Stimulated activated CD4-positive, alpha-beta T cell treated with anti-CD3 and anti-CD28 coated beads, TNF-alpha, amount 100 ng/mL, for 4 hours (primary cell): ENCODE measurements at places on chromosomes 5 and 9.

GRCh38 chr5:149379177-149379761 is at the start of gene IL17B:
Gene IL17B, minus strand, starts transcription at chr5:149379292. Its CDS starts 67 bp downstream, at chr5:149379225.
- DNase-seq = no peak

- no peak for DNase-seq
Observed at GRCh38 chr5:190366-191035, 794 bp upstream of the LRRC14B start.

DNA sequence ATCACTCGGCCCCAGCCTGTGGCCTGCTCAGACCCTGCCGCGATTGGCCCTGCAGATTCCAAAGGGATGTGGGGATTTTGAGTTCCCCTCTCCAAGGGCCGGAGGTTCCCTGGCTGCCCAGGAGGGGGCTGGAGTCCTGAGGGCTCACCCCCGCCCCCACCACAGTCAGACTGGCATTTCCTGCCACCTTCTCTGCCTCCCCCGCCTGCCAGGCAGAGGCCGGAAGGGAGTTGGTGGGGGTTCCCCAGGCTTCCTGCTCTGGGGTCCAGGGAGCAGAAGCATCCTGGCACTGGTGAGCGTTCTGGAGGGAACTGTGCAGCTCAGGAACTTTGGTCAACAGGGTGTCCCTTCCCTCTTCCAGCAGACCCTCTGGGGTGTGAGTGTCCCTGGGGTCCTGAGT is 70.6 kb downstream of the RXRA start:
- DNase-seq = peak; percentile 40

DNA sequence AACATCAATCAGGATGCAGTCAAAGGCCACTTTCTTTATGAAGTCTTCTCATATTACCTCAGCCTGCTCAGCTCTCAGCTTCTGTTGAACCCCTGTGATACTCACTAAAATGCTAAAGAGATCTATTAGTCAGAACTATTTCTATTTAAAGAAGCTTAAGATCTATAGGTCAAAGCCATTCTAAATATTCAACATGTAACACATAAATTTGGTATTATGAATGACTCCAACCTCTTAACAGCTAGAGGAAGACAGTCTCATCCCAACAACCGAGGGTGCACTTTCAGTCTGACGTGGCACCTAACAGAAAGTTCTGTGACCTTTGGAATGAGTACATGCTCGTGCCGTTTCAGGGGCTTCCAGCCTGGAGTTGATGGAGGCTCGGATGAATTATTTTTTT is 301.5 kb upstream of the VLDLR start:
- no peak for DNase-seq

DNA sequence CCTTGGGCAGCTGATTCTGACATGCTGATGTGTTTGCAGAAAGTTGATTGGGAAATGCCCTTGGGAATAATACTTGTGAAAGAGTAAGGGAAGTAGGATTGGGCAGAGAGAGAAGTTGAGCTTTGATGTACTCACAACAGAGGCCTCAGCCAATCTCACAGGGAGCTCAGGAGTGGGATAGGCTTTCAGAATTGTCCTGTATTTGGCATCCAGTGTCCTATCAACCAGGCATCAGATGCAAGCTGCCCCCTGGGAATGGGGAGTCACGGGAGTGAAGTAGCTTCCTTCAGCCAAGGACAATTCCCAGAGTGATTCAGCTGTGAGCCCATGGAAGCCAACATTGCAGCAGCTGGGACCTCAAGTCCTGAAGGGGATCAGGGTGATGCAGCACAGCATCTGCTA is 39.6 kb downstream of the DMAC1 start:
- no peak for DNase-seq

DNA sequence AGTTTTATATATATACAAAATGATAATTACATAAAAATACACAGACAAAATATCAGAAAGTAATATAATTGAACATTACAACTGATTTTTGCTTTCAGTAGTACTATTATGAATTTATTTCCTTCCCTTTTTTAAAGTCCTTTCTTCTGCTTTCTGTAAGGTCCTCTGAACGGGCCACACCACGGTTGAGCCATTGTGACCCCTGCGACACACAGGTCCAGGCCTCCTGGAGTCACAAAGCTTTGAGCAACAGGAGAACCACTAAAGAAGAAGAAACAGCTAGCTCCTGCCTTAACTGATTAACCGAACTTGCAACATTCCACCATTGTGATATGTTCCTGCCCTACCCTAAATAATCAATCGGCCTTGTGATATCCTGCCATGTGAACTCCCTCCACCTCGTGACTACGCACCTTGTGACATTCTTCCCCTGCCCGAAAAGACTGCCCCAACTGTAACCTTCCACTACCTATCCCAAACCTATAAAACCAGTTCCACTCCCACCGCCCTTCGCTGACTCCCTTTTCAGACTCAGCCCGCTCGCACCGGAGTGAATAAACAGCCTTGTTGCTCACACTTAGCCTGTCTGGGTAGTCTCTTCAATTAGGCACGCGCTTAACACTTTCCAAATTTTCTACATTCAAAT is 375.0 kb upstream of the RFX3 start:
- DNase-seq = no peak

- DNase-seq = no peak
Observed at GRCh38 chr5:136703706-136704105, 338.4 kb upstream of the TRPC7 start.

DNA sequence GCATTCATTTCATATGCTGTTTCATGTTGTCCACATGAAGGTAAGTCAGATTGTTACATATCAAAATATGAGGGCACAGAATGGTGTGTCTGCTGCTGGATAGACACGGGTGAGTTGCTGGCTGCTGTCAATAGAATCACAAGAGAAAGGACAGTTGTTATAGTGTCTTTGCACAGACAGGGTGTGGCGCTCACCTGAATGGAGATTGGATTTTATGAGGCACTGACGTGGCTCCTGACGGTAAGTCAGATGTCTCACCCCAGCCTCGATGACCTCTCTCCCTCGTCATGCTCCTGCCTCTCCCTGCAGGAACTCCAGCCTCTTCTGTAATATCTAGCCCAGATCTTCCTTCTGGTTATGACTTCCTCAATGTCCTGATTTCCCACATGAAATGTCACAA is 75.4 kb upstream of the SELENOP start:
- no peak for DNase-seq

- DNase-seq = no peak
Observed at GRCh38 chr9:136275655-136276429, 28.1 kb downstream of the CCDC187 start.

DNA sequence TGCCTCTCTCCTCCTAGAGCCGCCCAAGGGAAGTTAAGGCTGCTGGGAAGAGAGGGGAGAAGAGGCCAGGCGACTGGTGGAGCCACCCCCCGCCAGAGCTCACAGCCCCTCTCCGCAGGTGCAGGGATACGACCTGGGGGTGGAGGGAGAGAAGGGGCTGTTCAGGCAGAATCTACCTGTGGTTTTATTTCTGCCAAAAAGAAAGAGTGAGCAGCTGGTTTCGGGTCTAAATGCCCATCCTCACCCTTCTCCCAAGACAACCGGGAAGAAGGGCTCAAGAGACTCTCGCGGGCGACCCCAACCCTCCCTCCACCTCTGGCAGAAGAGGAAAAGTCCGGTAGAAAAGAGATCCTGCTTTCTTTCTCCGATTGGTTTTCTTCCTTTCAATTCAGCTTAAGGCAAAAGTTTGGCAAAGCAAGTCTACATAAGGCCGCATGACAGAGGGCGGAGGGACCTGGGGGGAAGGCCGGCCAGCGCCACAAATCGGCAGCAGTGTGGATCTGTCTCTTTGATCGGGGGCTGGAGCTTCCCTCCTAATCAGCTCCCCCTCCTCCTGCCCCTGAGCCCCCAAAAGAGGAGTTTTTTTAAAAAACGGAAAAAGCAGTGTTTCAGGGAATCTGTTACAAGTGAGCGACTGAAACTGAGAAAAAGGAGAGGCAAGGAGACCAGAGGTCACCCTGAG is 16.3 kb downstream of the FAM78A start:
- no peak for DNase-seq

DNA sequence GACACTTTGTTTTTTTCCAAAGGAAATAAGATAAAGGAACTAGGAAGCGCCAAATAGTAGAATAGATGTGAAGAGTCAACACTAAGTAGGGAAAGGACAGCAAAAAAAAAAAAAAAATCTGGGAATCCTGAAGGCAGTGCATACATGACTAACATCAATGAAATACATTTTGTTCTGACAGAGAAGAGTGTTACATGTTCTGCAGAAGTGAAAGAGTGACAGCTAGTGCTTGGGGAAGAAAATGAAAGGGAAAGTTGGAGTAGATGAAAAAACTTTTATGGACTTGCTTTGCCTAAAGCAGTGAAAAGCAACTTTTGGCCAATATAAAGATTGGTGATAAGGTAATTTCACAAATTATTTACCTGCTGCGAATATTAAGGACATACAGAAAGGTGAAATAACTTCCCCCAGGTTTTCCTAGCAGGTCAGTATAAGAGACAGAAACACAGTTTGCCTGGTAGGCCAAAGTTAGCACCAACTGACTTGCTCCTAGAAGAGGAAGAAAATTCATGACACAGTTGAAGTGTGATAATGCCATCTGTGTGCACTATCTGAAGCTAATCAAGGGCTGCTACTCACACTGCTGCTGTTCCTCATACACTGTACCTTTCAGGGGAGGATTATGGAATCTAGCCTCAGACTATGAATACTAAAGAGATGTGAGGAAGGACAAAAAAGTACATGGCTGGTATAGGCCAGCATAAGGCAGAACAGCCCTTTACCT is 38.6 kb downstream of the RANBP6 start:
- no peak for DNase-seq

- DNase-seq = no peak
Observed at GRCh38 chr5:56938858-56939257, 13.1 kb downstream of the MIER3 start.

DNA sequence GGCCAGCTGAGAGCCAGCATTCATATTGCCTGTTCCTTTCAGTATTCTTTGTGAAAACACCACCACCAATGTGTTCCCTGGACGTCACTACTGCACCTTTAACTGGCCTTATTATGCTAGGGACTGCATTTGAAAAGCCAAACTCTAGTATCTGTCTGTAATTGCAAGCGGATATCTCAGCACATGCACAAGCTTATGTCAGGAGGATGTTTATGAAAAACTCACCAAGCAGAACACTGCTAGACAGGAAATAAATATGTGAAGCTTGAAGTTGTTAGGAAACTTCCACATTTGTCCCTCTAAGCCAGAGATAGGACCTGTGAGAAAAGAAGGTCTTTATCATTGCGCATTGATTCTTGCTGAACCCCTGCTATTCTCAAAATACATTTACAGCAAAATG is 135.4 kb upstream of the CCDC152 start:
- no peak for DNase-seq

DNA sequence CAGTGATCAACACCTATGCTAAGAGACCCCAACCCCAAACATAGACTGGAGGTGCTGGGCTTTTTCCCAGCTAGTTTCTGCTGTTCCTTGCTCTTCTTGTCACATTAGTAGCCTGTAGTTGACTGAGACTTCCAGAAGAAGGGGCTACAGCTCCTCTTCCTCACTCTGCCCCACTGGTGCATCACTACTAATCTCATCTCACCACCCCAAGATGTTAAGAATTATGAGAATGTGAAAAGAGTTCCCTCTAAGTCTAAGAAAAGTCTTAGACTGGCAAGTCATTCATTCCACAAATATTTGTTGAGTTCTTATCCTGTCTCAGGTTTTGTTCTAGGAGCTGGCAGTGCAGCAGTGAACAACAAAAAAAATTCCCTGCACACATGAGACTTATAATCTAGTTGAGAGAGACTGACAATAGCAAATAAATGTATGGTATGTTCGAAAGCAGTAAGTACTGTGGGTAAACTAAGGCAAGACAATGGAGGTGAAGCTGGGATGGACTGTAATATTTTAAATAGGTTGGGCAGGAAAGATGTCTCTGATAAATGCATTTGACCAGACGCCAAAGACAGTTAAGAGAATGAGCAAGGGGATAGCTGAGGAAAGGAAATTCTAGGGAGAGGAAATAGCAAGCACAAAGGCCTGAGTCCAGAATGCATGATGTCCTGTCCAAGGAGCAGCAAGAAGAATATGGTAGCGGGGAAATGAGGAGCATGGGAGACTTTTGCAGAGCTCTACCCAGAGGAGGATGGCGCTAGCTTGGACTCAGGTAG is 92.3 kb downstream of the PTCD2 start:
- no peak for DNase-seq

DNA sequence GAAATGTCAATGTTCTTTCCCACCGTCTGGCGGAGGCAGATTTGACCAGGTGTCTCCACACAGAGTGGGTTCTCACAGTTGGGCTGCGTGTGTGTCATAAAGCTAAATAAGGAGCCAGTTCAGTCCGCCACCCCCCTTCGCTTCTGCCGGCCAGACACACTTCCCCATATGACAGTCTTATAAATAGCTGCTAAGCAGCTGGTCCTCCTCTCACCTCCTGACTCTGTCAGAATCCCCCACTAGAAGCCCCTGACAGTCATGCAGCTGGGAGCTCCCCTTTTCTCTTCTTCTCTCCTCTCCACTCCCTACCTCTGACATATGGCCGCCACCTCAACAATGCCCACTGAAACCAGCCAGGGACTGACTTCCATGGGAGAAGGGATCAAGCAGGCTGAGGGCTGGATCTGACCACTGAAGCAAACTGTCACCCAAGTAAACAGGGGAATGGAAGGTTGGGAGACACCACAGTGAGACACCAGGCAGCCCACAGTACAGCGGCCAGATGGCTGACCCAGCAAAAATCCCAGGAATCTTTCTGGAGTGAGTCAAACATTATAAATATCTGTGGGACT is 141.9 kb upstream of the EFNA5 start:
- DNase-seq = no peak

DNA sequence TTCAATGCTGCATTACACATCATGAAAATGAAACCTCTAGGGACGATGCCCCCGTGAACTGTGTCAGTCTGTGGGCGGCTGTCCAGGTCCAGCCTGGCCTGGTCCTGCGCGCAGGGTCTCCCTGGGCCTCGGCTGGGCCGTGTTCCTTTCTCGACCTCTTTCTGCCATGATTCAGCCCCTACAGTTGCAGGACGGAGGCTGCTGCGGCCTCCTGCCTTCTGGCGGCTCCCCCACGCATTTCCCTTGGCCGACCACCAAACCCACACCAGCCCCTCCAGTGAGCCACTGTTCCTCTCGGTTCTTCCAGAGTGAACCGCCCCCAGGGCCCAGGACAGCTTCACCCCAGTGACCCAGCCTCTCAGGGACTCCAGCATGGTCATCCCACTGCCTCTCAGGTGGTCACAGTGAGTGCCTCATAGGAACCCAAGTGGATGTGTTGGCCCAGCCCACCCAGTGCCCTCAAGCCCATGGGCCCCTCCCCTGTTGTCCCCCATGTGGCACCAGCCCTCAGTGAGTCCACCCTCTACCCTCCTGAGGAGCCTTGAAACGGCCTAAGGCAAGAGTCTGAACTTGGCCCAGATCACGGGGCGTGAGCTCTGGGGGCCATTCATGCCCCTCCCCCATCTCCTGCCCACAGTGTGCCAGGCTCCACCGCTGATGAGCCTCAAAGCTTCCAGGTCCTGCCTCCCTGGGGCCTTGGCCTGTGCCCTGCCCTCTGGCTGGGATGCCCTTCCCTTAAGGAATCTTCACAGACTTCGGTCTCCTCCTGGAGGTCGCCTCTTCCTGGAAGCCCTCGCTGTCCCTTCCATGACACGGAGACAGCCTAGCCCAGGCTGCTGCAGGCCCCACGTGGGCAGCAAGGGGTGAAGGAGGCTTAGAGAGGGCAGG is 10.0 kb upstream of the CLIC3 start:
- DNase-seq = no peak
